ENCODE measurements at places on chromosomes 4 and X. TPM values are rescaled to one million over a fixed set of nuclear protein-coding genes. Genes with fewer than 3 reads are reported as not detected.
A peak's percentile ranks its signal among the peaks of the same experiment; 100 is the strongest.

- no peak for DNase-seq
These were observed 340.2 kb upstream of the SMIM31 start for GRCh38 chr4:164413743-164414142.

DNA sequence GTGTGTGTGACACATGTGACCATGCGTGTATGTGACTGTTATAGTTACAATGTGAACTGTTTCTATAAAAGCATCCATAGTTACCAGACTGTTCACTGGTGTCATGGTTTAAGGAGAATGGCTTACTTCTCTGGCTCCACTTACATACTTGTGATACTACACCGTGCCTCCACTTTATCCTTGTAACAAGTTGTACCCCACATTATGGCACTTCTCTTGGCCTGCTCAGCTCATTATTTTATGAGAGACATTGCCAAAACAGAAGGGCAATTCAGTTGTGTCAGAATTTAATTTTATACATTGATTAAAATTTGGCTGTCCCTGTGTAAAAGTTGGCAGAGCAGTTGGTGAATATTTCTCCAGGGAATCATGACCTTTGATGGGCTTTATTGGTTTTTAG is 62.4 kb upstream of the TBC1D14 start:
- no peak for DNase-seq

- DNase-seq: peak; percentile 81
These were observed at the start of gene SNCA for GRCh38 chr4:89836897-89837384. Gene SNCA, minus strand, starts transcription at chr4:89837161. Its CDS starts 1,494 bp downstream, at chr4:89835667.

DNA sequence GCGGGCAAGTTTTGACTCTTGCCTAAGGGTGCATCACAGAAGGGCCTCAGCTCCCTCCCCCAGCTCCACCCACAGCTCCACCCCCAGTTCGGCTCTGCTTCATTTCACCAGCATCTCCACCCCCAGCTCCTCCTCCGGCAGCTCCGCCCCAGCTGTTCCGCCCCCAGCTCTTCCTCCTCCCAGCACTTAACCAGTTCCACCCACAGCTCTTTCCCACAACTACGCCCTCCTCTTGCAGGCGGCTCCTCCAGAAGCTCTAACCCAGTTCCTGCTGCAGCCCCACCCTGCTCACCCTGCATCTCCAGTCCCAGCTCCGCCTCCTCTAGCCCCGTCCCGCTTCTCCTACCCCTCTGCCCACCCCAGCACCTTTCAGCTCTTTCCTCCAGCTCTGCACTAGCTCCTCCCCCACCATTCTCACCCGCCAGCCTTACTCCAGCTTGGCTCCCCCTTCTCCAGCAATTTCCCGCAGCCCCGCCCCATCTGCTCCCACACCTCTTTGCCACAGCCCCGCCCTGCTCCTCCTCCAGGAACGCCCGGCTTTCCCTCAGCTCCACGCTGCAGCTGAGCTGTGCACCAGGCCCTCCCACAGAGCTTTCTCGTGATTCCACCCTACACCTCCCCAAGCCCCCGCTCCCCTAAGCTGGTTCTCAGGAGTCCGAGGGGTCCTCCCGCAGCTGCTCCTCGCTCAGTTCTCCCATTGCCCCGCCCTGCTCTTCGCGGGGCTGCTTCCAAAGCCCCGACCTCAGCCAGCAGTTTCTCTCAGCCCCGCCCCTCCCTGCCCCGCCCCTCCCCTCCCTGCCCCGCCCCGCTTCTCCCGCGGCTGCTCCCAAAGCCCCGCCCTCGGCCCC is 1.3 kb upstream of the EOLA1 start:
- DNase-seq: peak; percentile 88

DNA sequence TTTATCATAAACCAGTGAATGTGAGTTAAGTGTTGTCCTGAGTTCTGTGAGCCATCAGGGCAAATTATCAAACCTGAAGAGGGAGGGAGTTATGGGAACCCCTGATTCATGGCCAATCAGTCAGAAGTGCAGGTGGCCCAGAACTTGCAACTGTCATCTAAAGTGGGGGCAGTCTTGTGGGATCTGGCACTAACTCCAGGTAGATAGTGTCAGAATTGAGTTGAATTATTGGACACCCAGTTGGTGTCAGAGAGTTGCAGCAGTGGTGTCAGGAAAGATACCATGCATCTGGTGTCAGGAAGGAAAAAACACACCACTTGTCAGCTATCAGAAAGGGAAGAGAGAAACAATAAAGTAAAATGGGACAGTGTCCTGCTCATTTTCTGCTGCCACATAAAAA is 8.4 kb downstream of the CORIN start:
- DNase-seq: no peak

DNA sequence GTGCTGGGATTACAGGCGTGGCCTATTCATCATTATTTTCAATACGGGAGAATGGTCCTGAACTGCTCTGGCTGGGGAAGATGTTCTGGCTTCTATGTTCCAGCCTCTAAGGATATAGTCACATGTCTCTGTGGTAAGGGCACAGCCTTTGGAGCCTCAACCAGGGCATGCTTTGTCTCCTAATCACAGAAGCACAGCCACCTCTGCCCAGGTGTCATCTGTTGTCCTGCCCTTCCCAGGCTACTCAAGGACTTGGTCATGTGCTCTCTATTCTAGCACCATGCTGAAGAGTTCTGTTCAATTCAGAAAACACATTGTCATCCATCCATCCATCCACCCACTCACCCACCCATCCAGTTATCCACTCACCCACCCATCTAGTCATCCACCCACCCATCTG is 29.5 kb downstream of the ASMTL start:
- DNase-seq: no peak

GRCh38 chr4:173752610-173753230 is 222.7 kb upstream of the HAND2 start:
- DNase-seq: no peak

DNA sequence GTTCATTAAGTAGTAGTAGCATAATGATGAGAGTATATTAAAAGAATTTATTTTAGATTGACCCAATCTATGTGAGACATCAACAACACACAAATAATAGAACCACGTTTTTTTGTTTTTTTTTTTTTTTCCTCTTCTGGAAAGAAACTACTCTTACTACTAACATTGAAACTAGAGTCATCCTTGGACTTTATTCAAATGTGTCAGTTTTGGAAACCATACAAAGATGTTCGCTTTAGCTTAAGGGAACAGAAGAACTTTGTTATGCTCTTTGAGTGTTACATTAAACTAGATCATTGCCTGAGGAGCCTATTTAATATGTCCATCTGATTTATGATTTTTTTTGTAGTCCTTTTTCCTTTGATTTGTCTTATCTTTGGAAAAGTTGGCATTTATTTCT is 166.7 kb downstream of the RPA4 start:
- no peak for DNase-seq

- DNase-seq: no peak
These were observed 5.9 kb upstream of the PGK1 start for GRCh38 chrX:78098108-78098507.

- DNase-seq: no peak
These were observed 490 bp upstream of the PDZD4 start for GRCh38 chrX:153830640-153831428.

GRCh38 chrX:140034916-140035315 is 69.6 kb upstream of the CXorf66 start:
- DNase-seq: no peak

GRCh38 chr4:139144161-139144859 is 32.7 kb downstream of the ELF2 start:
- peak; percentile 27 for DNase-seq

DNA sequence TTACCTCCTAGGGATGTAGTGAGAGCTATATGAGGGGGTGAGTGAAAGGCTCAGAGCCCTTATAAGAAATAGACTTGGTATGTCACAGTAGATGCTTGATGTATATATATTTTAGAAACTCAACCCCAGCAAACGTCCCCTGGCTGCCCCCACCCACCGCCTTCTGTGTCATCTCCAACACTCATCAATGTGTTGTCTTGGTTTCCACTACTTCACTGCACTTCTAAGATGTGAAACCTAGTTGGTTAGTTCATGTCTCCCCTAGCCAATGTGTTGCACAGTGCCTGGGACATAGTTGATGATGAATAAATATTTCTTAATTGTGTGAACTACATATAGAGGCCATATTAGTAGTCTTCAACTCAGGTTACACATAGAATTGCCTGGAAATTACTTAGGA is 4.4 kb downstream of the FGFBP2 start:
- DNase-seq: no peak

GRCh38 chrX:141924293-141924692 is 20.6 kb downstream of the MAGEC1 start:
- no peak for DNase-seq

DNA sequence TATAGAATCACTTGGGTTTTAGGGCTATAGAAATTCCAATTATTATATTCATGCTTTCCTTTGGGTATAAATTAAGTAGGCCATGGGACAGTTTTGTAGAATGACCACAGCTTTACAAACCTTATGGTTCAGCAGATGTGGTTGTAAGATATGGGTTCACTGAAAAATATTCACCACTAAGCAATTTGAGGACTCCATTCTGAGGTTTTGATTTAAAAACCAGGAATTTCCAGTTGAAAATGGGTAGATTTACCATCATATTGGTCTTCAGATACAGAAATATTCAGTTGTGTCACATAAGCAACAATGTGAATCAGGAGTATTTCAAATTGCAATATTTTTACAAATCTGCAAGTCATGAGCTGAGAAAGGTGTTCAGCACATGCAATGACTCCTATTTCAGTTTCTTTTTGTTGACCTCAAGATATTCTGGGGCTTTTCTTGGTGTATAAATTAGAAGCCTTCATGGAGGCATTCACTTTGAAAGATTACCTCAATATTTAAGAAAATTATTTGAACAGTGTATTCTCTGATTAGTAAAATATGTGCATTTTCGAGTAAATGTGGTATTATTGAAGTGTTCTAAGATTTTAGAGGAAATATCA is 218.4 kb upstream of the HCCS start:
- no peak for DNase-seq

- DNase-seq: no peak
These were observed 891.5 kb downstream of the NLGN4X start for GRCh38 chrX:5337160-5337559.

- no peak for DNase-seq
These were observed 37.3 kb downstream of the GBA3 start for GRCh38 chr4:22730021-22730420.

- DNase-seq: no peak
These were observed 111.8 kb downstream of the TMEM144 start for GRCh38 chr4:158322109-158322508.

GRCh38 chr4:10098780-10099160 is 17.8 kb downstream of the WDR1 start:
- no peak for DNase-seq

GRCh38 chrX:15269618-15270521 is at the start of gene ASB9:
Gene ASB9, minus strand, starts transcription at chrX:15270083. Its CDS starts 209 bp downstream, at chrX:15269874.
- peak; percentile 45 for DNase-seq

- no peak for DNase-seq
These were observed 311.4 kb downstream of the EPHA5 start for GRCh38 chr4:65358914-65359313.

GRCh38 chrX:32269866-32270265 is 941.5 kb downstream of the DMD start:
- DNase-seq: no peak

DNA sequence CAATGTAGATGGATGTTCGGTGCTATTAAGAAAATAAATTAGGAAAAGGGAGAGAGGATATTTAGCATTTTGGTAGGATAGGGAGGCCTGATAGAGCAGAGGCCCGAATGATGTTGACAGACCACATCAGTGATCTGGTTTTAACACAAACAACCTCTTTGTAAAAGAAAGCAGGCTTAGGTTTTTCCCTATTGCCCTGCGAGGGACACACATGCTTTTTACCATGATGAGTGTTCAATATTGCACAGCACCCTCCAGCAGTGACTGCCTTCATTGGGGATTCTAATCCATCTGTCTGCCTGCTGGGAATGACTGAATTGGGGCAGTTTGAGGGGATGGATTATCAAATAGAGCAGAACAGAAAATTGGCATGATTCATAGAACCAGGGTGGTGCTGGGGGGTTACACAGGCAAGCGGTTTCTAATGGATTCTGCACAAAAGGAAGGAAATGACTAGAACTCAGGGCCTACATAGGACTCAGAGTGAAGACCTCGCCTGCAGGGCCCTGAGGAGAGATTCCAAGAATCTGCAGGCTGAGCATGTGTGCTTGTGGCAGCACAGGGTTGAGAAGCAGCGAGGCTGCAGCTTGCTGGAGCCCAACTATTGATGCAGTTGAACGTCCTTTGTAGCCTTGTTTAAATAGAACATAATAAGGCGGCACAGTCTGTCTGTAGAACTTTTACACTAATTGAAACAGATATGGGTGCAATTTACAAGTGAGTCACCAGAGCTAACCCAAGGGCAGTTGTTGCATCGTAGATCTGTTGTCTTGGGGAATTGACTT is 58.0 kb downstream of the RHOH start:
- no peak for DNase-seq

DNA sequence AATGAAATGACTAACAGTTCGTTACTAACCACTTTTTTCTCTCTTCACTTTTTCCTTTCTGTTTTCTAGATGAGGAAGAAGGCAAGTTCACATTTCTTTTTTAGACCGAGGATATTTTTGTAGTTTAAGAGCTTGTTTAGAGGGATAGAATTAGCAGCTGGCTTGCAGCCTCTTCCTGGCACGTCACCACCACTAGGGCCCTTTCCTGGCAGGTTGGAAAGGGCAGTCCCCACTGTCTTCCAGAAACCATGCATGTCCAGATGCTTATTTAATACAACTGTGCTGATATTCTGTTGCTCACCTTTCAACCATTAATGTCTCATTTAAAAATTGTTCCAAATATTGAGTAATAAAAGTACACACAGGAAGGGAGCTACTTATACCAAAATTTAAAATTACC is 209.5 kb upstream of the PACRGL start:
- no peak for DNase-seq

The SULT1B1 gene
- polyA plus RNA-seq: 0.64 TPM

The SSX2 gene
- not detected for polyA plus RNA-seq

The PAGE5 gene
- not detected for polyA plus RNA-seq

The LRIT3 gene
- 0.34 TPM for polyA plus RNA-seq

The RNF128 gene
- 12.0 TPM for polyA plus RNA-seq

The ZNF630 gene
- polyA plus RNA-seq: 2.3 TPM

The TEX11 gene
- polyA plus RNA-seq: not detected

The PAPSS1 gene
- 77.5 TPM for polyA plus RNA-seq

The GPR34 gene
- 4.4 TPM for polyA plus RNA-seq

The PDCL2 gene
- not detected for polyA plus RNA-seq

The FAM9B gene
- polyA plus RNA-seq: 0.10 TPM

The SOWAHD gene
- polyA plus RNA-seq: 0.84 TPM

The MTTP gene
- polyA plus RNA-seq: 9.7 TPM
